Brain (organoid and tissue), 16 donors: ENCODE measurements at places on chromosomes 7 and 10. TPM values are rescaled to one million over a fixed set of nuclear protein-coding genes. Genes with fewer than 3 reads are reported as not detected.

GRCh38 chr10:112958275-112958995, 8.4 kb downstream of the TCF7L2 start:
- no peak for DNase-seq

SLC26A5 gene
- polyA plus RNA-seq, result 0.49 TPM

DNA sequence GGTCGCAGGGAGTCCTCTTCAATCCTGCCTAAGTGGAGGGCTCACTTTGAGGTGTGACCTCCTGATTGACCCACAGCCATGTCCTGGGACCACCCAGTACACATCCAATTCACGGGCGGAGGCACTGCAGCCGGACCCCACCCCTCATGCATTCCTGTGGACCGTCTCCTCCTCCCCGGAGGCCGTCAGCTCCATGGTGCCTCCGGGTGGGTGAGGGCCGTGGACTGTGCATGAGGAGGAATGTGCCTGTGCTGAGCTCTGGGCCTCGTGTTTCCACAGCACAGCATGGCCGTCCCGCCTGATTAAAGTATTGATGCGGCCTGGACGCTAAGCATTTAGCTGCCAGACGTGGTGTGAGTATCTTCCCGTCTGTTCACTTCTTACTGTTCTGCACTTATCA, 52.8 kb downstream of the CFAP46 start:
- no peak for DNase-seq

MORN4 gene
- 26.5 TPM for polyA plus RNA-seq

GRCh38 chr7:129492391-129492790, 9.9 kb upstream of the SMKR1 start:
- no peak for DNase-seq

- no peak for DNase-seq
Measured at GRCh38 chr7:140159497-140159896, 17.3 kb downstream of the KDM7A start.

DNA sequence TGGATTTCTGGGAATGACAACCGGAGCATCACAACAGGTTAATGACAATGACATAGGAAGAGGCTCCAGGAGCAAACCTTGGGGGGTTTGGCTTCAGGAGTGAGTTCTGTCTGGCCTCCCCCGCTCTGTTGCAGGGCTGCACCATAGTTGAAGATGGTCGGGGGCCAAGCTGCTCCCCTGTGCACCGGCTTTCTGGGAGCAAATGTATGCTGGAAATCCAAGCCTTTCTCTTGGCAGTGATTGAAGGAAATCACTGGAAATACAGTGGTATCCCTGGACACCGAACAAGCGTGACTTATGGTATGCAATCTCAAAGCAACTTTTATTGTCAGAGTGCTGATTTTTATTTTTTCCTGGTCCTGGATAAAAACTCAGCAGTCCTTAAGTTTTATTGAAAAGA, 251.9 kb upstream of the ZNF32 start:
- no peak for DNase-seq

DNA sequence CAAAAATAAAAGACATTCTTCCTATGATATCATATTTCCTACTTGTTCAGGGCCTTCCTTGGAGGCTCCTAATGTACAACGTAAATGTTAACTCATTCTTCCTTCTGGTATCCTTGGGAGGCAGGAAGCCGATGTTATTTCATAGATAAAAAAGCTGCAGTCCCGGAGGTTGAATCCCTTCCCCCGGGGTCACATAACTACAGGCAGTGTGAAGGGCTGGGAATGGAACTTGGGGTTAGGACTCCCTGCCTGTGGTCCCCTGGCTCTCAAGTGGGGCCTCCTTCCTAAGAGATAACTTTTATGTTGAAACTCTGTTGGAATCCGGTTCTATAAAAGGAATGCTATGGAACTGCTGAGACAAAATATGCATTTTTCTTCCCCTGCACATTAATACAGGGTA, 14.9 kb upstream of the CCDC3 start:
- DNase-seq, result no peak
